A172 (cell line): ENCODE measurements at places on chromosomes 5 and 9.
A peak's percentile ranks its signal among the peaks of the same experiment; 100 is the strongest.

DNA sequence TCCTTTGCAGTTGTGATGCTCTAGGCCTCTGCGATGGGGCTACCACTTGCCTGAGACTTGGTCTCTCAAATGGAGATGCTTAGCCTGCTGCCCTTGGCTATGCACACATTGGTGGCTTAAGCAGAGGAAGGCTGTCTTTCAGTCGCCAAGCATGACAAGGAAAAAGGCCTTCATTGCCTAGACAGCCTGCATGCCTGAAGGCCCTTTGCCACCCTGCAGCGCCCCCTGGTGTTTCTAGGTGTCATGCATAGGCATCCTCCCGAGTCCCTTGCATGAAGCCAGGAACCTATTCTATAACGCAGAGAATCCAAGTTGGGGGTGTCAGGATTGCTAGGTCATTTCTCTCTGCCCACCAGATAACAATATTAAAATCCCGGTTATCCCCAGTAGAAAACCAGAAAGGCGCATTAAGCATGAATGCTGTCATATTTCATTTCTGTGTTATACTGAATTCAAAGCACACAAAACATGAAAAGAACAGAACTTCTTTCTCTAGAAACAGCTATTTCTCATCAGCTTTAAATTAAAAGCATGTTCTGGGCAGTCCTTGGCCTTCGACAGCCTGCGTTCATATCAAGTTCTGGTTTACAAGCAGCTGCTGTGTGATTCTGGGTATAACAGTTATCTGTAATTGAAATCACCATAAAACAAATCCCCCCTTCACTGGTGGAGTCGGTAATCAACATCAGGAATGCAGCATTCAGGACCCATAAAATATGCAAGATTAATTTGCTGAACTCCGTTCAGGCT, 59.7 kb upstream of the TRPC7 start:
- peak; percentile 59 for DNase-seq

DNA sequence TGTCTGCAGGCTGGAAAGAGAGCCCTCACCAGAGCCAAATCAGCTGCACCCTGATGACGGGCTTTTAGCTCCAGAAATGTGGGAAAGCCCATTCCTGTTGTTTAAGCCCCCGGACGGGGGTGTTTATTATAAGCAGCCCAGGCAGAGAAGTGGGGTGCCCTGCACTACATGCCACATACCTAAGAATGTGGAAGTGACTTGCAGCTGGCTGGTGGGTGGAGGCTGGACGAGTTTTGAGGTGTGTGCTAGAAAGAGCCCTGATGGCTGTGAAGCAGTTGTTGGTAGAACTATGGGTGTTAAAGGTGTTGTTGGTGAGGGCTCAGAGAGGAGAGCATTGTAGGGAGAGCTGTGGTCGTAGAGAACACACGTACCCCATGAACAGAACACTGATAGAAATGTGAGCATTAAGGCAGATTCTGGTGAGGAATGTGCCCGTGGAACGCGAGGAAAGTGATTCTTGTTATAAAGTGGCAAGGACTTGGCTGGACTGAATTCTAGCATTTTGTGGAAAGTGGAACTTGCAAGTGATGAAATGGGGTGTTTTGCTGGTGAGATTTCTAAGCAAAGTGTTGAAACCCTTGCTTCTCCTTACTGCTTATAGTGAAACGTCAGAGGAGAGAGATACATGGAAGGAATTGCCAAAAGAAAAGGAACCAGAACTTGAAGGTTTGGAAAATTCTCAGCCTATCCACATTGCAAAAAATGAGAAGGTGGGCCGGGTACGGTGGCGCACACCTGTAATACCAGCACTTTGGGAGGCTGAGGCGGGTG, 38.9 kb downstream of the AHRR start:
- DNase-seq: no peak

DNA sequence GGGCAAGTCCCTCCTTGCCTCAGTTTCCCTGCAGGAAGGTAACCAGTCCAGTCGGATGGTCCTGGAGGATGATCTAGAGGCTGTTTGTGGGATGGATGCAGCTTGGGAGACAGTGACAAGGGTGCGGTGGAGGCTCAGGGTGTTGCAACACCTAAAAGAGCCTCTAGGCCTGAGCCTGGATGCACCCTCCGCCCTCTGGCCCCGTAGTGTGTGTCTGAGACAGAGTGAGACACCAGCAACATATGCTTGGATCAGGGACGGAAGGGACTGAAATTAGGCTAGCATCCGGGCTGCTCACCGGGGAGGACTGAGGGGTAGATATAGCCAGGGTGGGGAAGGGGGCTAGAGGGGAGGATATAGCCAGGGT, 1.1 kb downstream of the CRAT start:
- DNase-seq: no peak

DNA sequence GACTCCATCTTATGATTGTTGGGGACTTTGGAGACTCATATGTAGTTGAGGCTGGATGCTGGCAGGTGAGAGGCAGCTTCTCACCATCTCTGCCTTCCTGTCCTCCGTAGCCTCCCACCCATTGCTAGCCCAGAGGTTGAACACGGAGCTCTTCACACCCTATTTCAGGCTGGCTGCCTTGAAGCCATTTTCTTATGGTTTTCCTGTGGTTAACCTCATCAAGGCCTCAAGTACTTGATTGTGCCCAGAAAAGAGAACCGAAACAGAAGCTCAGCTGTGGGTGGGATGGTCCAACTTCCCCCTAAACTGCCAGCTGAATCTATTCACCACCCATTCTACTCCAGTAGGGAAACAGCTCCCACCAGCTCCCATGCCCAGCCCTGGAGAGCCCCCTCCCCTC, 102.9 kb downstream of the LIFR start:
- DNase-seq: no peak

DNA sequence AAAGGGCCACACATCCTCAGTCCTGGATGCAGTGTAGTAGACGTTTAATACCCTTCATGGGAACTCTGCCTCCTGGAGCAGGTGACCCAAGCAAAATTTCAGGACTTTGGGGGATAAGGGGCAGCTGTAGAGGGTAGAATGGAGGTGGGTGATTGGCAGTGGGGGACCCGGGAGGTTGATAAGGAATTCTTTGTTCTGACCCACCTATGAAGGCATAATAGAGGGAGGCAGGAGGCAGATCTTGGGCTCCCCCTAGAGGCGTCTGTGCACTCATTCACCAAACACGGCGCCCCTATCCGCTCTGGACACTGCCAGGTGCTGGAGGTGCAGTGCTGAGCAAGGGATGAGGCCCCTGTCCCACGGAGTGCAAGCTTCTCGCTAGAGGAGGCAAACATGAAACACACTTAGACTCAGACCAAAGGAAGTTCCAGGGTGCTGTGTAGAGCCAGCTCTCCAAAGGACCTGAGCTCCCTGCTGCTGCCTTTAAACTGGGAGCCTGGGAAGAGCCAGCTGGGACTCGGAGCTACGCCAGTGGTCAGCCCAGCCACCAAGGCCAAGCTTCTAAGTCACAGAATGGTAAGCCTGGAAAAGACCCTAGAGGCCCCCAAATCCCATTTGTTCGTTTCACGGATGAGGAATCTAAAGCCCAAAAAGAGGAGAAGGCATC, 7.7 kb downstream of the IL17B start:
- DNase-seq: peak; percentile 69

DNA sequence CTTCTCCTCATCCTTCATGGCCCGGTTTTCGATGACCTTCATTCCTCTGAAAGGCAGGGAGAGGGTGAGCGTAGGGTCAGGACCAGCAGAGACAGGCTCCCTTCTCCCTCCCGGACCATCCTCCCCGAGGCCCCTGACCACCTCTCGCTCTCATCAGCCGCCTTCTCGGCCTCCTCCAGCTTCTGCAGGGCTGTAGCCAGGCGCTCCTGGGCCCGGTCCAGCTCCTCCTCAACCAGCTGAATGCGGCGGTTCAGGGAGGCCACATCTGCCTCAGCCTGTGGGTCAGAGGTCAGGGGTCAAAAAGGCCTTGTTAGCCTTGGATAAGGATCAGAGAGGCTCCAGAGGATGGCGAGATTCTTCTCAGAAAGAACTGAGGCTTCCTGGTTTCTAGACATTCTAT, 4.2 kb downstream of the TPM2 start:
- DNase-seq: no peak

GRCh38 chr5:155052532-155052931, 39.0 kb downstream of the KIF4B start:
- no peak for DNase-seq

DNA sequence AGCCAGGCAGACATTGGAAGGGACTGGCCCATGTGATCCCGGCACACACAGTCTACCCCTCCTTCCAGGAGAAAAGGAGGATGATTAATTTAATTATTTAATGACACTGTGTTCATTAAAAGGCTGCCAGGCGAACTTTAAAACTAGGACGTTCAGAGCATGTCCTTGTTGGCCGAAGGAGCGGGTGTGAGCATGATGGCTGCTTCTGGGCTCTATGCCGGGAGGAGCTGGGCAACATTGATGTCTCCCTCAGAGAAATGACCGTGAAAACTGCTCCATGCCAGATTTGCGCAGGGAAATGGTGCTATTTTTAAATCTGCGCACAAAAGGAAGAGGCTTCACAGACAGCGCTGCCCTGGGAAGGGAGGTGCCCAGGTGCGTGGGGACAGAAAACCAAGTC, 284.9 kb upstream of the IRX4 start:
- DNase-seq: no peak

DNA sequence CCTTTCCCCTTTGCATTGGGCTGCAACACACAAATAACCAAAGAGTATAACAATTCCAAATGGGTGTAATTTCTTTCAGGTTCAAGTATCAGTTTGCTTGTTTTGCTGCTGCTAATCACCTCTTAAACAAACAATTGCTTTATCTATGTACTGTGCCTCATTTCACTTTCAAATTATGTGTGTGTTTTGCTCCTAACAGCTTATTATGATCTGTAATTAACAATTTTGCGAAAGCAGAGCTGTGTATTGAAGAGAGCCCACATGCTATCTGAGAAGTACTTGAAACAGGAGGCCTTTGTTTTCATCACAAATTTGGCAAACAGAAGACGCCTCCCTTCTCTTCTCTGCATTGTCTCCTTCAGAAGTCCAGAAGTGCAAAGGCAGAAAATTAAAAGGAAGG, 312.0 kb downstream of the TLE1 start:
- no peak for DNase-seq

GRCh38 chr5:115458416-115458815, 86.2 kb downstream of the FEM1C start:
- no peak for DNase-seq

DNA sequence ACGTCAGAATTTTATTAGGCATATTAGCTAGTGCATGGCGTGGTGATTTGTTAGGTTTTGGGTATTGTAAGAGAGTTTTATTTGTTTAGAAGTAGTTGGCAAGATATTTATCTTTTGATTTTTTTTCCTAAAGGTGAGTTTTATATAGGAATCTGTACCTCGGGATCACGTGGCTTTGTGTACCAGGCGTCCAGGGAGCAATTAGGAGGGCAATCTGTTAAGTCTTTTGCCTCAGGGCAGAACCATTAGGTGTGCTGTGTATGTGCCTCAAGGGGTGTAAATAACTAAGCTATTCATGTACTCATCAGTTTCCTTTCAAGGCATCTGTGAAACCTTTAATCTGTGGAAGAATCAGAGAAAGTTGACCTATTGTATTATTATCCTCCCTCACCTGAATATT, 39.4 kb downstream of the ZSWIM6 start:
- no peak for DNase-seq

- DNase-seq: peak; percentile 94
These were observed 445.0 kb upstream of the TRPC7 start for GRCh38 chr5:136810261-136810801.

DNA sequence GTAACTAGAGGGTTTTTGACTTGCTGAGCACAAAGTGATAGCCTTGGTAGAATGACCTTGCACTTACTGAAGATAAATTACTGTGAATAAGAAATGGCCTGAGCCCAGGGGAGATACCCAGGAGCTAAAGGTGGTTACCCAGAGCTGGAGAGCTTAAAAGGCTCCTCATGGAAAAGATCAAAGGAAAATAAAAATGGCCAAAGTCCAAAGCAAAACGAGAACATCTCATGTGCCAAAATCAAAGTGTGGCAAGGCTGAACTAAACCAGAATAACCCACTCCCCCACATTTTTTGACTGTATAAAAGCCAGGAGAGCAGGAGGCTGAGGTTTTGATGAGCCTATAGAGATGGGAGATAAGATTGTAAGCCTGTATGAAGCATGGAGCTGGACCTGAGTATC, 14.4 kb downstream of the IDNK start:
- DNase-seq: no peak

DNA sequence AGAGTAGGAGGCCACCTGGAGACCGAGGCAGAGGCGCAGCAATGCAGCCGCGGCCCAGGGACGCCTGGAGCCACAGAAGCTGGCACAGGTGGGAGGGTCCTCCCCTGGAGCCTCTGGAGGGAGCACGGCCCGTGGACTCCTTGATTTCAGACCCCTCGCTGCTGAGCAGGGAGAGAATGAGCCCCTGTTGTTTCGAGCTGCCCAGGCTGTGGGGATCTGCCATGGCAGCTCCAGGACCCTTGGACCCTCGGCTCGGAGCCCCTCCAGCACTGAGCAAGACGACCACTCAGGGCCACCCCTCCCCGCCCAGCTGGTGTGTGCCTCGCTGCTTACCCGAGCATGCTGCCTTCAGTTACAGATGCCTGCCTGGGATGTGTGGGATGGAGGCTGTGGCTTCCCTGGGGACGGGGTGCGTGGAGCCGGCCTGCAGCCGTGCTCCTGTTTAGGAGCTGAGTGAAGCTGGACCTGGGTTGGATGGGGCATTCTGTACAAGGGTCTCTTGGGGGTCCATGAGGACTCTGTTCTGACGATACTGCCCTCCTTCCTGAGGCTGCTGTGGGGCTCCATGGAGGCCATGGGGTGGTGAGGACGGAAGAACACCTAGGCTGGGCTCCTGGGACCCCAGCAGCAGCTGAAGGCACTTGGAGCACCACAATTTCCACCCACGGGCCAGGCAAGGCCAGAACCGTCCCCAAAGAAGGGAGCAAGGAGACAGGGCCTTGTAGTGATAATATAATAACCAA, 115.1 kb upstream of the LPCAT1 start:
- DNase-seq: no peak

- peak; percentile 82 for DNase-seq
These were observed 153.5 kb downstream of the PRELID2 start for GRCh38 chr5:145681686-145682085.

DNA sequence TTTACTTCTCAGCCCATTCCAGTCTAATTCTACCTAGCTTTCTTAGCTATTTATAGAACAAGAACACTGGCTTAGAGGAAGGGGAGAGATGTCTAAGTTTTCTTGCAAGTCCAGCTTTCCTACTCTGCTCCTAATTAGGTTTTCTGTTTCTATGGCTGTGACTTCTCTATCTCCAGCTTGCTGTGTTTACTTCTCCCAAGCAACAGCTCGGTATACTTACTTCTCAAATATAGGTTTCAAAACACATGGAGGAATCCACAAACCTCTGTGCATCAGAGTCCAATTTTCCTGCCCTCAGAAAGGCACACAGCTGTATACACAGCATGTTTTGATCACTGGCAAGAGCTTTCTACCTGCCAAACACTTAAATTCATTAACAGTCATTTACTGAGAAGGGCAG, 17.4 kb upstream of the HMGCR start:
- DNase-seq: no peak

GRCh38 chr5:138962614-138963370, 87.7 kb upstream of the LRRTM2 start:
- DNase-seq: no peak
